ENCODE measurements at places on chromosomes 1 and 21.

- DNase-seq, result no peak
These were observed 21.6 kb upstream of the GPR137B start for GRCh38 chr1:236120721-236121153.

DNA sequence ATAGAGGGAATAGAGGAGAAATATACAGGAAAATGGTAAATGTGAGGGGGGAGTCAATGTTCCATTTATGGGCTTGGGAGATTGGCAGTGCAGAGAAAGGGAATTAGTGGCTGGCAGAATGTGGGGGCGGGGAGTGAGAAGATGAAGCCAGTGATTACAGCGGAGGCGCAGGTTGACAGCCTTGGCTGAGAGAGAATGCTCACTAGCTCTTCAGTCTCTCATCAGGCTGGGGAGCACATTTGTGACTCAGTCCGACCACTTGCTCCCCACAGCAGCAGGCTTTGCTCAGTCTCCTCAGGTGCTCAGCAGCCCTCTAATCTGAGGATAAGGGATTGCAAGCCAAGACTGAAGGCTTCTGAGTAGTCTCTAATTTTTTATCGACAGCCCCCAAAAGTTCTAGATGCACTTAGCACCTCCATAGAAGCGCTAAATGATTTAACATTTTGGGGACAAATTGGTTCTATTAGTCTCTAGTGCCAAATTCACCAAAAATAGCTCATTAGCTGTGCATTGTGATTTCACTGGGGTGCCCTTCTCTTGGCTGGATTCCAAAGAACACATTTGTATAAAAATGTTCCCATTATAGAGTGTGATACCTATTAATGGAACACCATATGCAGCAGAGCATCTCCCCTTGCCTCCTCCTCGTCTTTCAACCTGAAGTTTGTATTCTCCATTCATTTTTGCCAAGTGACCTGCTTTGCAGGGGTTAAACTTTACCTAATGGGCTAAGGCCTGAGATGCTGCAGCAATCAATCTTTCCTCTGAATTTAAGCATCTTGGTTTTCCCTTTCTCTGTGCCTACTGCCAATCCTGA is 191.8 kb downstream of the ZNF326 start:
- no peak for DNase-seq

DNA sequence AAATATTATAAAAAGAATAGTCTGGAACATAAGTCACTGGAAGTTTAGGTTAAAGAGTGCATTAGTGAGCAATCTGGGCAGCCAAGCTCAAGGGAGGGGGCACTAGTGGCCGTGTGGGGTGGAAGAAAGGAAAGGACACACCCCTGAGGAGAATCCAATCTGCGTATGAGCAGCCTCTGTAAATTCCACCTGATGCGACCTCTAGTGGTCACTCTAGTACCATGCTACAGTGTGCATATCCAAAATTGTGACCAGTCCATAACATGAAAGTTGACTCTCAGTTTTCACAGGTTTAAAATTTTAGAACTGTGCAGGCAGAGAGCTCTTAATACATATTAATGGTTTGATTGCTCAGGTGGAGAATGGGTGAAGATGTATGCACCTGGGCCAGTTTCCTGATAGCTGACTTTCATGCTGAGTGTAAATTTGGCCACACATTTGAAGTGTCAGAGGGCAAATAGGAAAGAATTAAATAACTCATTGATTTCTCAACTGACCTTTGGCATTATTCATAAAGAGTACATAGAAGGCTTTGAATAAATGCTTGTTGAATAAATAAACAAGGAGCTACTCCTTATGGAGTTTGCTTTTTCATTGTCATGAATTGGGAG is 105.9 kb upstream of the C21orf91 start:
- DNase-seq, result peak; percentile 31

GRCh38 chr1:162736633-162737067 is 53.9 kb upstream of the HSD17B7 start:
- DNase-seq, result no peak

DNA sequence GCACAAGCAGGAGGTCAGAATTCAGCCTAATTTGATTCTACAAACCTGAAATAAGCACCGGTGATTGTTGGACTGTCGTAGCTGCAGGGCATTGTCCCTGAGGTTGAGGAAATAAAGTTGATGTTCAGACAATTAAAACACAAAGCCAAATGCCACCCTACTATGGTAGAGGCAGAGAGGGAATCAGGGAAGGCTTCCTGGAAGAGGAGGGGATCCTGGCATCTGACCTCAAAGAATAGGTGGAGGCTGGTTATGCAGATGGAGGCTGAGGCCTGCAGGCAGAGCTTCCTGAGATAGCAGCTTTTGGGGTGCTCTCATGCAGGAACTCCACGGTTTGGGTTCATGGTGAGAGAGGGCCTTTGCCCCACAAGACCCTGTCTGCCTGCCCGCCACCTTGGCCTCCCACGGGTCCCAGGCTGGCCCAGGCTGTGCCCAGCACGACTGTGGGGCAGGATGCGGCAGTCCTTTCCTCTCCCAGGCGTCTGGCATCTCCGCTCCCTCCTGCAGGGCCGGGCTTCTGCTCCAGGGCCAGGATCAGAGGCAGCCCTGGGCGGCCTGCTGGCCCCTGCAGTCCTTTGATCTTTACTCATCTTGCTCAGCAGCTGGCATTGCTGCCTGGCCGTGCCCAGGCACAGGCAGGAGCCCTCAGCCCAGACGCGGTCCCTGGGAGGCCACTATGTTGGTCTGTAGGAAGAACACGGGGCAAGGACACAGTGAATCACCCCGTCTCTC is 134.1 kb upstream of the VAMP3 start:
- DNase-seq, result no peak

- DNase-seq, result no peak
These were observed 92.7 kb downstream of the SNX7 start for GRCh38 chr1:98754176-98754575.

DNA sequence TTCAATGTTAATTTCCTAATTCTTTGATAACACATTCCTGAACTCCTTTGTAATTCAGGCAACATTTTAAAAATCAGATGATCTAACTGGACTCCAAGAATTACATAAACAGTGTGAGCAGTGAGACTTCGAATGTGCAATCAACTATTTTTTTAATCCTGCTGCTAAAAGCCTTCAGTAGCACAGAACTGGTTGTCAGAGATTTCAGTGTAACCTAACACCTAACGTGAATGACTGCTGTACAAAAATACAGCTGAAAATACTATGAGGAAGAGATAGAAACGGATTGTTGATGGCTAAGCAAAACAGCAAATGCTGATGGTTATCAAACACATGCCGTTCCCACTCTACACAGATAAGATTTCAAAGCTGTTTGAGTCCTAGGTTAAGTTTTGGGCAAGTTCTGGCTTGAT is 46.1 kb downstream of the APP start:
- DNase-seq, result no peak
